ENCODE measurements at places on chromosomes 7 and 10. TPM values are rescaled to one million over a fixed set of nuclear protein-coding genes. Genes with fewer than 3 reads are reported as not detected.

DNA sequence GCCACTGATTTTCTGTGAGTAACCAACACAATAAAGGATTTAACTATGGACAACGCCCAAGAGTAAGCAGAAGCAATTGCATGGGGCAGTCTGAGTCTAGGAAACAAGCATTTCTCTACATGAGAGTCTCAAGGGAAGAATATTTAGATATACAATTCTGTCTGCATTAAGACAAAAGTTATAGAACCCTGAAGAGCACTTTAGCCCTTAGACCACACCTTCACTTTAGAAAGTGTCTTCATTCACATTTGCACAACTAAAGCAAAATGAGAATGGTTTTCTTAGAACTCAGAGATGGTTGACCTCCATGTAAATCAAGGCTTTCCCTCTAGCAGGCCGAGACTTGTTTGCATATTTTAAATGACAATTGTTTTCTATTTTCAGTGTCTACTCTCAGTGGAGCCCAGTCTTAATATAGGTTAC is 25.5 kb upstream of the TRIM24 start:
- DNase-seq, result no peak

- no peak for DNase-seq
Observed at GRCh38 chr7:46226860-46227259, 305.8 kb upstream of the IGFBP3 start.

- DNase-seq, result no peak
Observed at GRCh38 chr10:102628451-102628911, 15.8 kb upstream of the TRIM8 start.

DNA sequence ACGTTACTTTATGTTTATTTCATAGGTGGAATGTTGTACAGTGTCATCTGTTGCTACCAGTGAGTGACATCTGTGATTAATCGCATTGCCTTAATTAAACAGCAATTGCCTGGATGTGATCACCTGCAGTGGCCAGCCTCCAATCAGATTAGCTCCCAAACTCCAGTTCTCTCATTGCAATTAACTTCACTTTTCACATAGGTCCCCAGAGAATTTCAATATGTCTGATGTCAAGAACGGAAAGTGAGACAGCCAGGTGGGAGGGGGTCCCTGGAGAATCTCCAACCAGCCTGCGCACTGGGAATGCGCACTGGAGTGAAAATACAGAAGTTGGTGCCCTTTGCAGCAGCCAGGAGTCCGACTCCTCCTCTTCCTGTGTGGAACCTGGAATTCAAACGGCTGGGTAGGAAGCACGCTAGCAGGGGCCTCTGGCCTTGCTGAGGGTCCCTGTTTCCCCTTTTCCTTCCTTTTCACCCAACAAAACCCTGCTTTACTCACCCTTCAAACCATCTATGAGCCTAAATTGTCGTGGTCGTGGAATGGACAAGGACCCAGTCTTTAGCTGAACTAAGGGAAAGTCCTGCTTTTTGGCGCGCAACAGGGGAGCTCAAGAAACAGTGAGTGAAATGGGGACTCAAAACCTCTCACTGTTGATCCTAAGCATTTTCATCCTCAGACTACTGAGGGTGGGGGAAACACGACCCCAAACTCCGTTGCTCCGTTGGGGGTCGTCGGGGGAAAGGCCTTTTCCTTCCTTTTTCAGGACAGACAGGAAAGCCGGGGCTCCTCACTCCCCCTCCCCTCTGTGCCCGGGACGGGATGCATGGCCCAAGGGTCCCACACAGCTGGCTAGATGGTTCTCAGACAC is 1355.5 kb upstream of the LRRTM3 start:
- peak; percentile 64 for DNase-seq

- no peak for DNase-seq
Observed at GRCh38 chr7:39091774-39092173, 114.1 kb downstream of the POU6F2 start.

DNA sequence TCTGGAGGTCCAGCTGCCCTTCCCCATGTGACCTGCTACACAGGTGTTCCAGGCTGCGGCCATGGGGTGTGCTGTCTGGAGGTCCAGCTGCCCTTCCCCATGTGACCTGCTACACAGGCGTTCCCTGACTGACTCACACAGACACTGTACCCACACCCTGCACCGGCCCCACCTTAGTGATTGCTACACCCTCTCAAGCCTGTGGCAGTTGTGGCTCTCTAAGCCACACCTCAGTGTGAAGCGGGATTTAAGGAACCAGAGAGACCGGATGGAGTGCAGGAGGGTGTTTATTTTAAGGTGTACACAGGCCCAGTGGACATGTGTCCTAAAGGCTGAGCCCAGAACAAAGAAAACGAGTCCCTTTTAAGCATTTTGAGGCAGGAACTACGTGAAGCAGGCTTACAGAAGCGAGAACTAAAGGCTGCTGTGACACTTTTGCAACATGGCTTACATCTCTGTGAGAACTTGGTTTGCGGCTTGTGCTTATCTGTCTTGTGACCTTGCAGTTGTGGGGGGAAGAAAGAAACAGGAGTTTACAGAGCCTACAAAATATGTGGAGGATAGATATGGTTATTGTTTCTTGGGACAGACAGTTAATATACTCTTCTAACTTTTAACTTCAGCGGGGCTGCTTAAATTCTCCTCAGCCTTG is 326.4 kb downstream of the PAXIP1 start:
- no peak for DNase-seq

The CCDC136 gene
- 0.87 TPM for total RNA-seq

The SNCG gene
- 18.9 TPM for total RNA-seq

The BTBD16 gene
- total RNA-seq, result 0.45 TPM

The SHH gene
- 7.9 TPM for total RNA-seq

The C7orf57 gene
- total RNA-seq, result 0.12 TPM

The PTPN12 gene
- 92.7 TPM for total RNA-seq

The ANXA8 gene
- not detected for total RNA-seq

The OR9A2 gene
- not detected for total RNA-seq

The CHN2 gene
- total RNA-seq, result 3.6 TPM

All from NCI-H460 (cell line).